CD14-positive monocyte (primary cell): ENCODE measurements at places on chromosomes 12 and 14.

DNA sequence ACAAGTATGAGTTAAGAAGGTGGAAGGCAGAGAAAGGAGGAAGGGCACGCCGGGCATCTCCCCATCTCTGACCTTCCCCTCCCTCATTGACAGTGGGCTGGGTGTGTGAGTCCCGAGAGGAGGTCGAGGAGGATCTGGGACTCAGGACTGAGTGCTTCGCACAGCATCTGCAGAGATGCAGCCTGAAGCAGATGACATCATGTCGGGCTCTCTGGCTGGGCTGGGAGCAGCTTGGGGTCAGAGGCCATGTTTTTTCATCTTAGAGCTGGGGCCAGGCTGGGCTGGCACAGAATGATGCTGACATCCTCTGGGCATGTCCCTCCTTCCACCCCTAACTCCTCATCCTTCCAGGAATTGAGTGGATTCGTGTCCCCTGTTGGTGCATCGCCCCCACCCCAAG is 43.5 kb downstream of the CMKLR1 start:
- DNase-seq = no peak

GRCh38 chr12:114355389-114356088 is 50.4 kb downstream of the TBX5 start:
- DNase-seq = no peak

GRCh38 chr12:94988471-94988870 is 15.0 kb downstream of the NDUFA12 start:
- DNase-seq = no peak

- no peak for DNase-seq
These were observed 35.8 kb upstream of the HDAC7 start for GRCh38 chr12:47855502-47855901.

- no peak for DNase-seq
These were observed 14.6 kb upstream of the DDHD1 start for GRCh38 chr14:53167602-53168328.

DNA sequence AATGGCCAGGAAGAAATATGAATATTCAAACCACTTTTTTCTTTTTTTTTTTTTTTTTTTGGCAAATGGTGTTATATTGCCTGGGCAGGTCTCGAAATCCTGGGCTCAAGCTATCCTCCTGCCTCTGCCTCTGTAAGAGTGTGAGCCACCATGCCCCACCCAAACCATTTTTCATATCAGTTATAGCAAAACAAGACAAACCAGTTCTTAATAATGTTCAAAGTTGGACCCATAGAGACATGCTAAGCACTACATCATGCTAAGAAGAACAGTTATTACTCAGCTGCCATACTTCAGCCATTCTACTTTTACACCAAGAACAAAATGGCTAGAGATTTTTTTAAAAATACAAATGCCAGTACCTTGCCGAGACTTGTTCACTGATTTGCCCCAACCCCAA is 25.5 kb downstream of the EIF2S1 start:
- no peak for DNase-seq

GRCh38 chr12:25971654-25972041 is 13.2 kb downstream of the RASSF8 start:
- no peak for DNase-seq

GRCh38 chr12:61916831-61917230 is 343.4 kb upstream of the USP15 start:
- no peak for DNase-seq

DNA sequence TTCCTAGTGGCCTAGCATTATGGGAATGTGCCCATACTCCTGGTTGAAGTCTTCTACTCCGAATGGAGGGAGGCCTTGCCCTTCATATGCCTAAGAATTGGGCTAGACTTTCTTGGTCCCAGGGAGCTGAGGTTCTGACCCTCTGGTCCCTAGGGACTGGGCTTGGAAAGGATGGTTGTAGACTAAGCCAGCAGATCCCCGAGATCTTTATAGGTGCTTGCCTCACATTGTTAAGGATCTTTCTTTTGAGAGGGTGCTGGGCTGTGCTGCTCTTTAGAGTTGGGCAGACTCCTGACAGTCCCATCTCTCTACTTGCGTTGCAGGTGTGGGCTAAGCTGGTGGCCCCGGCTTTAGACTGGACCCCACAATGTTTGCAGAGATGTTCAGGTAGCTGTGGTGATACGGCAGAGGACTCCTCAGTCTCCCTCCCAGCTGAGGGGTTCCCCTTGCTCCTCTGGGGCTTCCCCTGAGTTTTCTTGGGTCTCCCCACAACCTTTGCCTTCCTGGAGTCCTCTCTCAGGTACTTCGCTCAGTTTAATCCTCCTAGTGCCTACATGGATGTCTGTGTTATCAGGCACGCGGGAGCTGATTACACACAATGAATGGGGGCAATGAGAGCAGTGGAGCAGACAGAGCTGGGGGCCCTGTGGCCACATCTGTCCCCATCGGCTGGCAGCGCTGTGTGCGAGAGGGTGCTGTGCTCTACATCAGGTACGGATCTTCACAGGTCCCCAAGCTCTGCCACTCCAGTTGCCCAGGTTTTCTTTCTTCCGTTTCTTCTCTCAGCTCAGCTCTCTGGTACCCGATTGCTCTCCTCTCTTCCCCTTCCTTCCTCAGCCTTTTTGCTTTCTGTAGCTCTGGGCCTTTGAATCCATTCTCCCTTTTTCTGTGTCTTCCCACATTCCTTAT is 1.3 kb downstream of the MBD6 start:
- no peak for DNase-seq

GRCh38 chr14:72741826-72742117 is 152.1 kb downstream of the DPF3 start:
- DNase-seq = no peak

DNA sequence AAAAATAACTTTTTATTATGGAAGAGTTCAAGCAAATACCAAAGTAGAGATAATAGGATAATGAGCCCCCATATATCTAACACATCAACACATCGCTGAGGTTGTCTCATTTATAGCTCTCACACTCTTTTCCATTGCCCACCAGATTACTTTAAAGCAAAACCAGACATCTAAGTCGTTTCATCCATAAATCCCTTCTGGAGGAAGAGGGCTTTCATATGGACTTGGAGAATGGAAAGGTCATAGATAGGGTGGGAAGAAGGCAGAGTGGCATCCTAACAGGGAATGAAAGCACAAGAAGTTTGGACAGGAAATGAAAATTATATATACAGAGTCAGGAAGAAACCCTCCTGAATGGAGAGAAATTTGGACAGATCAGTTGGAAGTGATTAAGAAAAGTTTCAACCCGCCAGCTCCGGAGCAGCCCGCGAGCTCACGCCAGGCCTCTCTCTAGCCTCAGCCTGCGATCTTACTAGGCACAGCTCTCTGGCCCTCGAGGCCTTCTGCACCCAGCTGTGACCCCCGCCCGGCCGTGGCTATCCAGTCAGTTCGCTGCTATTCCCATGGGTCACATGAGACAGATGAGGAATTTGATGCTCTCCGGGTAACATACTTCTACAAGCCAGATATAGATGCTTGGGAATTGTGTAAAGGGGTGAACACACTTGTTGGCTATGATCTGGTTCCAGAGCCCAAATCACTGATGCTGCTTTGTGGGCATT is 48.4 kb upstream of the NID2 start:
- DNase-seq = no peak

GRCh38 chr12:91098941-91099340 is 12.4 kb downstream of the LUM start:
- no peak for DNase-seq

- no peak for DNase-seq
These were observed 252.4 kb upstream of the CPNE8 start for GRCh38 chr12:39157696-39158342.

DNA sequence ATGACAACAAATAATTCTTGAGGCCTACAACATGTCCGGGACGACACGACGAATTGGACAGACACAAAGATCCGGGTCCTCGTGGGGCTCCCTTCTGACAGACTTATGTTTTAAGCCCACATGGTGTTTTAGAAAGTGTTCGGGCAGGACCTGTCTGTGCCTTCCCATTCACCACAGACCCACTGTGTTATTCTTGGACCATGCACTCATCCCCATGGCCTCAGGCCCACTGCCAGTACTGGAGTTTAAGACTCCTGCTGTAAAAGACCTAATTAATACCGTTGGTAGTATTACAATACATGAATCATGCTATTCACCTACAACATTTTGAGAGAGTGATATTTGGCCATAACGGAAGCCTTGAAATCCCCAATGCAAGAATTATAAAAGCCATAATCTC is 20.0 kb downstream of the SLC15A4 start:
- no peak for DNase-seq

DNA sequence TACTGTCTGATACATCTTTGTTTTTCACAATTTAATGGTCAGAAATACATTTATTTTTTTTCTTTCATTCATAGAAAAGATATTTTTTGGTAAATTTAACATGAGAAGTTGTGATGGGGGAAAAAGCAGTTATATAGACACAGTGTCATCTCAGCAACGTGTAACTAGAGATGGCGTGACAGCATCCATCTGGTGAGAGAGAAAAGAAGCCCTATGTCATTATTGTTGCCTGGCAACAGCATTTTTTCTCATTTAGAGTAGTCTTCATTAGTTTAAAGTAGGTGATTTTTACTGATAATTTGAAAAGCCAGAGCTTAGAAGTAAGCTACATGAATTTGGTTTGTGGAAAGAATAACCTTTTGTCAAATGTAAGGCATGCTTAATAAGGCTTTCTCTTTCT is 128.6 kb downstream of the ACSS3 start:
- no peak for DNase-seq

- no peak for DNase-seq
These were observed 236.7 kb downstream of the MDGA2 start for GRCh38 chr14:47438650-47439140.

- no peak for DNase-seq
These were observed 171.4 kb downstream of the EMP1 start for GRCh38 chr12:13367973-13368372.

- no peak for DNase-seq
These were observed 23.6 kb upstream of the GPHB5 start for GRCh38 chr14:63342371-63342770.

DNA sequence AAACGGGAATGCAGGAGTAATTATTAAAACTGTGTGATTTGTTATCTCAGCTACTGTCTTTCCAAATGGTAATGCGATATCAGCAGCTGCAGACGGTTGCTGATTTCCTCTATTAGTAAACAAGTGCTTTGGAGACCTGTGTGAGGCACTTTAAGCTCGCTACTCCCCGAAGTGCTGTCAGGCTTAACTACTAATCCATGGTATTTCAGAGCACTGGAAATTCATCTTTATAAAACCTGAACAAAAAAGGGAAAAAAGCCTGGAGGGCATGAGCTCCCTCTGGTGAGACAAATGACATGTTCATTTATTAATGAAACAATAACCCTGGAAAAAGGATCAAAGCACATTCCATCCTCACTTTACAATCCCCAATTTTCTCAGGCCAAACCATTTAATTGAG is 143.6 kb upstream of the OTX2 start:
- no peak for DNase-seq

- DNase-seq = peak; percentile 44
These were observed 10.4 kb downstream of the BEST3 start for GRCh38 chr12:69688471-69689427.

GRCh38 chr12:63782466-63782865 is 2.8 kb downstream of the RXYLT1 start:
- no peak for DNase-seq

- no peak for DNase-seq
These were observed 65.0 kb downstream of the HECTD1 start for GRCh38 chr14:31142455-31143087.

DNA sequence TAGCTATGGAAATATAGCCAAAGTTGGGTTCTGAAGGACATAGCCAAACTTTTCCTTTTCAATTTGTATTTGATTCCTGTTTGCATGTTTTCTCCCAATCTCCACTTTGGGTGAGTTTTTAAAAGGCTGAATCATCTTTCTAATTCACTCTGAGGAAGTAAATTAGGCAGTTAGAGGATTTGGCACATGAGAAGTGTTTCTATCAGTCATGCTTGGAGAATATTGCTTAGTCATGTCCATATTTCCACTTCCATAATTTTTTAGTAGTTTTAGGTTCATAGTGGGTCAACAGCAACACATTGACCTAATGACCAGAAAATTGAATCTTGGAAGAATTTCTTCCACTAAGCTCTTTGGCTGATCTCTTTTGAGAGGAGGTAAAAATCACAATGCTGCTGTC is 21.8 kb downstream of the IRAK3 start:
- peak; percentile 48 for DNase-seq

- DNase-seq = no peak
These were observed 80.1 kb downstream of the IRF2BPL start for GRCh38 chr14:76948213-76948947.

DNA sequence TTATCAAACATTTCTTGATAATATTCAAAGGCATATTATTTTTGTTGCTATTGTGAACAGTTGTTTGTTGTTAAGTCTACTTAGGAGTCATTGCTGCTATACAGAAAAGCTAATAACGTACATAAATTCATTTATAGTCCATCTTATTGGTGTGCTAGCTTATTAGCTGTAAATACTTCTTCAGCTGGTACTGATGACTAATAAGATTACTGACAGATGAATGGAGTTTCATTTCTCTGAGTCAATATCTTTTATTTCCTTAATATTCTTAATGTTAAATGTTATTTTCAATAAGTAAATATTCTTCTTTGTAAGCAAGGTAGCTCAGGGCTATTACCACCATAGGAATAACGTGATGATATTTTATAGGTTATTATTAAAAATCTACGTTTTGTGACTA is 139.4 kb upstream of the SLCO1C1 start:
- no peak for DNase-seq

DNA sequence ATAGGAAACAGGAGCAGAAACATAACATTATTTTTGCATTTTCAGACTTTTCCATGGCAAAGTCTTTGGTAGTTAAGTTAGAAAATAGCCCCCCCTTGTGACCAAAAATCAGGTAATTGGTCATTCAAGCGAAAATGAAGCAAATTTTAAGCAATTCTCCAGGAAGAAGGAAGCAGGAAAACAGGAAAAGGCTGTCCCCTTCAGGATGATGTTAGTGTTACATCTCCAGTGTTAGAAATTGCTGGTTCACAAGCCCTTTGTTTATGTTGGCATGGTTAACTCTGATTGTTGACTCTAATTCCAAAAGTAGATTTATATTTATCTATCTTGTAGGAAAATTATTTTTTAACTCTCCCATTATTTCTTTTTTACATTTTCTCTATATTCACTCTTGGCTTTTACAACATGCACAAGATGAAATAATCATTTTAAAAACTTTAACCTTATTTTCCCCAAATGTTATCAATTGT is 18.8 kb upstream of the GAS2L3 start:
- peak; percentile 10 for DNase-seq

- no peak for DNase-seq
These were observed 27.6 kb downstream of the SLC2A13 start for GRCh38 chr12:40078266-40078665.

- DNase-seq = no peak
These were observed 344.5 kb downstream of the TMTC2 start for GRCh38 chr12:83031196-83031595.

DNA sequence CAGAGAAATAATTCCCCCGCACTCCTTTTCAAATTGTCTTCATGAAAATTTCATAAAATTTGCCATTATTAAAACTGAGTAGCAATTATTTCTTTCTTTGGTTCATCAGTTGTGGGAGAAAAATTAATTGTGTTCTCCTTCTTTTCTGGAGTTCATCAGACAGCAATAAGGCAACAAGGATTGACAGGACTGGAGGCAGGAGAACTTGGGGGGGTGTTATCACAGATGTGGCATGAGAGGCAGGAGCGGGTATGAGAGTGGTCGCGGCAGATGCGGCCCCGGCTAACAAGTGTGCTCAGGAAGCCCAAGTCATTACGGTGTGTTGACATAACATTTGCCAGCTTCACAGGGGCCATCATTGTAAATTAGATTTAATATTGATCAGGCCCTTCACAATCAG is 306.6 kb upstream of the TMPO start:
- DNase-seq = no peak
